ENCODE measurements at places on chromosomes 6 and 20.

DNA sequence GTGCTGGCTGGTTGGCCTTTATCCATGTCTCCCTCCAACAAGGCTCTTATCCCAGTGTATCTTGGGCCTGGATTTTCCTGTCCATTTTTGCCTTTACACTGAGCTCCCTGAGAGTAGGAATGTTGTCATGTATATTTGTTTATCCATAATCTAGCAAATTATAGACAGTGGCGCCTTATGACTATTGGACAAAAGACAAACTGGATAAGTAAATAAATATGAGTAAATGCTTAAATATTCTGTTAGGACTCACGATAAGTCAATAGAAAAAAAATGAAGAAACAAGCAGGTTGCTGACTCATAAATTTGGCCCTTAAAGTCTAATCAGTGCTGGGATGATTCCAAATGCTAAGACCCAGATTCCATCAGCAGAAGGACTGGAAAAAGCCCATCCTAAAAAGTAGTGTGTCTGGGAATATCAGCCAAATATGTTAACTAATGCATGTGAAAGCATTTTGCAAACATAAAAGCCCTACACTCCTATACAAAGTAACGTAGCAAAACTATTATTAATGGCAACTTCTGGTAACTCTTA, 55.0 kb upstream of the PCSK2 start:
- no peak for DNase-seq

- no peak for DNase-seq
Measured at GRCh38 chr20:52992632-52993031, 20.5 kb downstream of the TSHZ2 start.

DNA sequence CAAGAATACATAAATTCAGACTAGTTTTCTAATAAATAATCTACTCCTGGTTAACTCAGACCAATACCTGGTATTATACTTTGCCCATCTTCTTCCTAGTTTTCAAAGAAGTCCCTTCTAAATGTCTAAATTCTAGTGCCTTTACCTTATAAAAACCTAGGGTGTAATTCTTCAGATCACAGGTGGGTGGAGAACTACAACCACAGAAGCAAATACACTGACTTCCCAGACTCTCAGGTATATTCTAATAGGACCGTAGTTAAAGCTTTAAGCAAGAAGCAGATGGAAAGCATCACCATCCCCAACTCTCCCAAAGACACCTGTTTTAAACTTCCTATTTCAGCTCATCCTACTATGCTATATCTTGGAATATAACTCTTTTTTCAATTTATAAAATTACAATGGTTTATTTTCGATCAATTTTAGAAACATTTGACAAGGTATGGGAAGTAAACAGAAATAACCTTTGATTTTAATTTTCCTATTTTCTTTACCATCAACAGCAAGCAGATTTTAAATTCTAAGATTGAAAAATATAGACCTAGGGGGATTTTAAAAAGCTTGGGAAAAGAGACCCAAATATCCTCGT, 15.8 kb downstream of the MAN1A1 start:
- no peak for DNase-seq

DNA sequence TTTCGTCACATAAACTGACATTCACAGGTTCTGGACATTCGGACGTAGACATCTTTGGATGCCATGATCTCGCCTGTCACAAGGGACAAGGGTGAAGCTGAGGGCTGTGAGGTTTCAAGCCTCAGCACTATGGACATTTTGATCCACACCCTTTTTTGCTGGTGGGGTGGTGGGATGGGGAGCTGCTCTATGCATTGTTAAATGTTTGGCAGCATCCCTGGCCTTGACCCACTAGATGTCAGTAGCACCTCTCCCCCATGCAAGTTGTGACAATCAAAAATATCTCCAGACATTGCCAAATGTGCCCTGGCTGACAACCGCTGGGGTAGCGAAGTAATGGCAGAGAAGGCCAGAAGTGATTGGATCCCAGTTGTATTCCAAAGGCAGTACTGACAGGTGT, 229.4 kb downstream of the TSHZ2 start:
- DNase-seq: no peak

DNA sequence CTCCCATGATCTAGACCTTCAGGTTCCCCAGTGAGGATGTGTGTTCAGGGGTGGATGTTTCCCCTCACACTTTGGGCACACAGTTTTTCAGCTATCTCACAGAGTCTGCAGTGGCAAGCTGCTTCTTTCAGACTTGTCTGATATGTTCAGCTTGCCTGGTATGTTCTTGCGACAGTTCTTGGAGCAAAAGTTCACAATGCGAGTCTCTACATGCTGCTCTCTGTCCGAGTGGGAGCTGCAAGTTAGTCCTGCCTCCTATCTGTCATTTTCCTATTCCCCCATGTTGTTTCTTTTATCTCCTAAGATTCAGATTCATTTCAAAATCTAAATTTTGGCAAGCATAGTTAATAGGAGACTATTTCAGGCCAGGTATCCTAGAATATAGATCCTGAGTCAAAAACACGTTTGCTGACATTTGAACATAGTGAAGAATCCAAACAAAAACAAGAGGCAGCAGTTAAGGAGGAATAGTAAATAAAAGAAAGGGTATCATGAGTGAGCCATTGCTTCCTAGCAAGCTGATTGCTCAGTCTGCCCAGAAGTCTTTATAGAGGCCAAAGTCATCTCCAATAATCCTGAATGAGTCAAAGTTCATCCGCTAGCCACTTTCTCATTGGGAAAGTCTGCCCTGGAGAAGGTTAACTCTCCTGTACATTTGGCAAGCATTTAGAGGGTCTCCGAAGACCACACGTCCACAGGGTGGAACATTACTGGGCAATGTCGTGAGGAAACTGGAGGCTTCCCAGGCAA, 140.2 kb upstream of the MOCS1 start:
- DNase-seq: no peak

DNA sequence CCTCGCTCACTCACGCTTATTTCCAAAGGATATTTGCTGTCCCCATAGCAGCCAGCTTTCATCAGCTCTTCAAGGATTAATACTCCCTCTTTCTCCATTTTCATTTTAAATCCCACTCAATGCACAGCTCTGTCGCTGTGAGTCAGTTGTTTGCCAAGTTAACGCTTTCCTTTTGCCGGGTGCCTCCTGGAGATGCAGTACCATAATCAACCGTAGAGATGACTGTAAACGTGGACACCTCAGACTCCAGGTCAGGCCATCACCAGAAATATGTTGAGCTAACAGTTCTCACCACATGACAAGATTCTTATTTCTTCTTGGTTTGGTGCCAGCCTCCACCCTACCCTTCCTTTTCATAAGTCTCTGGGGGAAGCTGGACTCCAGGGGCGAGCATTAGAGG, 66.6 kb upstream of the TAB2 start:
- no peak for DNase-seq

GRCh38 chr6:24122139-24122538, 3.9 kb upstream of the NRSN1 start:
- DNase-seq: no peak

DNA sequence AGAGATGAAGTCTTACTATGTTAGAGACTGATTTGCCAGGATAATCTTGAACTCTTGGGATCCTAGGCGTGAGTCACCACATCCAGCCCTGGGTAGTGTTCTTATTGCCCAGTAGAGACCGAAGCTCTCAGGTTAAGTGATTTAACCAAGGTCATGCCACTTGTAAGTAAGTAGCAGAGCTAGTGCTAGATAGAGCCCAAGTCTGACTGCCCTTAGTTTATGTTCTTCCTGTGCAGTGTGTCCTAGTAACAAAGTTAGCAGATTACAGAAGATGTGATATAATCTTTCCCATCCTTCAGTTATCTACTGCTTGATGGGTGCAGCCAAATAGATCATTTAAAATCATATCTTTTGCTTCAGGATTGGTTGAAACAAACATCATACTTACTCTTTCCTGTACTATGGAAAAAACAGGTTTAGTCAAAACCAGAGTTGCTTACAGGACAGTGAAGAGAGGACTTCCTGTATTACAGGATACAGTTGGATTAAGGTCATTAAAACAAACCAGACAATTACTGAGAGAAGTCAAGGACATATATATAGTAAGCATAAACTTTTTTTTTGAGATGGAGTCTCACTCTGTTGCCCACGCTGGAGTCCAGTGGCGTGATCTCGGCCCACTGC, 9.5 kb upstream of the PABPC1L start:
- no peak for DNase-seq

- DNase-seq: no peak
Measured at GRCh38 chr6:122735582-122735981, 43.9 kb upstream of the FABP7 start.

DNA sequence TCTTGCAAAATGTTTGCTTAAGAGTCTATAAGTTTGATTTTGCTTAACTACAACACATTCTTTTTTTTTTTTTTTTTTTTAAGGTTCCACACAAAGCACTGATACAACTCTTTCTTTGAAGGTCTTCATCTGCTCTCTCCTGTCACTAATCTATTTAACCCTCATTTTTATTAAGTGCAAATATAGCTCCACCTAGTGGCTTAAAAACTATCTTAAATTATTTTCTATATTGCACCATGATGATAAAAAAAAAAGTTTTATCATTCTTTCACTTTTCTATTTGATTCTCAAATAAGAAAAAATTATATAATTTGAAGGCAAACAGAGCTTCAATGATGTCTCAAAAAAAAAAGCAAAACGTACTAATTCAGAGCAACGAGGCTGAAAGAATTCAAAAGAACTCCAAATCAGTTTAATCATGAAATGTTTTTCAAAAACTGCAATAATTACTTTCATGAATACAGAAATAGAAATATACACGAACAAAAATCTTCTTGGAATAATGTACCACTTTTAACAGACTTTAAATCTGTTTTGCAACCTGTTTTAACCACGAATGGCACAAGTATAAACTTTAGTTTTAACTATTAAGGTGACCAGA, 12.8 kb downstream of the ESF1 start:
- no peak for DNase-seq

GRCh38 chr20:59385480-59385879, 85.1 kb downstream of the EDN3 start:
- no peak for DNase-seq

DNA sequence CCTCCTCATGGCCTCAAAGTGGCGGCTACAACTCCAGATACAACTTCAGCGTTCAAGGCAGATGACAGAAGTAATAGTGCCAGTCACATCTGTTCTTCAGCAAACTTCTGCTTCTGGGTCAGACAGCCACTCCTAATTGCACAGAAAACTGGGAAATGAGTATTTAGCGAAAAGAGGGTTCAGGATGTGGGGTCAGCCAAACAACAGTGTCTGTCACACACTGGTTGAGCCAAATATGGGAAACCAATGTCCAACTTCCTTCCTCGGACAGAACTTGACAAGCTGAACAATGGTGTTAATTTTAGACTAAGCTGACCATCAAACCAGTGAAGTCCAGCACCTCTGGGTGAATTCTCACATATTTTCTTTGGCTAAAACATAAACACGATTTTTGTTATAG, 22.1 kb downstream of the NUDT3 start:
- no peak for DNase-seq

GRCh38 chr6:28600245-28600644, 74.6 kb downstream of the GPX5 start:
- no peak for DNase-seq

- no peak for DNase-seq
Measured at GRCh38 chr6:156163311-156163710, 613.9 kb upstream of the ARID1B start.

- DNase-seq: no peak
Measured at GRCh38 chr6:124294574-124295200, 491.0 kb downstream of the NKAIN2 start.

- no peak for DNase-seq
Measured at GRCh38 chr6:26330859-26331217, 34.2 kb upstream of the BTN3A2 start.

GRCh38 chr6:98875375-98875774, 41.0 kb downstream of the POU3F2 start:
- DNase-seq: no peak

GRCh38 chr6:79993012-79993910, 11.2 kb upstream of the TTK start:
- no peak for DNase-seq

DNA sequence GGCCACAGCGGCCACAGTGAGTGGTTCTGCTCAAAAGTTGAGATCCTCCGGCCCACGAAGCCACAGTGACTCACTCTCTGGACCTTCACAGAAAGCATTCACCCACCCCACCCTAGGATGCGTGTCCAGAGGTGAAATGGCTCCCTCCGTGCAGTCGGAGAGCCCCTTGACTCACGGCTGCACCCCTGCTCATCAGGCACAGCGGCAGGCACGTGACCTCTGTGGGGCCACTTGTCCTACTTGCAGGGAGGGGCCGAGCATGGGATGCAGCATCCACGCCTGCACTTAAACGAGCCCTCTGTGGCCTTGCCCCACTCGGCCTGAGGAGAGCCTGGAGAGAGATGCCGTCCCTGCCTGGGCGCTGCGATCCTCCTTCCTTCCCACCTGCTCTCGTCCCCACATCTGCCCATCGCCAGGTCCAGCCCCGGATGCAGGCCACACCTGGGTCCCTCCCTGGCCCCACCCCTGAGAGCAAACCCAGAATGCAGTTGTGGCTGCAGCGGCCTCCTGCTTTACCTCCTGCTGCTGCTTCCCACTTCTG, 28.7 kb downstream of the NTSR1 start:
- DNase-seq: no peak

DNA sequence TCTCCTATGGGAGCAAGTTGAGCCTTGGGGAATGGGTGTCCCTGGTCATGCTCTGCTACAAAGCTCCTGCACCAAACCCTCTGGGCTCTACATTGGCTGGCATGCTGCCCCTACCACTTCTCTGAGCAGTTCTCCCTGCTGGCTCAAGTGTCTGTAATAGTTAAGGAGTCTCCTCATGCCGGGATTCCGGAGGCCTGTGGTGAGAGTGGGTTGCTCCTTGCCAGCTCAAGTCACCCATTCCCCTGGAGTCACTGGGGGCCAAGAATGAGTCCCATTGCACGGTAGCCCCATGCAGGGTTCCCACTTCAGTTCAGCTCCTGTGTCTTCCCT, 173.9 kb downstream of the PRDM13 start:
- DNase-seq: no peak

- DNase-seq: no peak
Measured at GRCh38 chr6:10831609-10832008, 6.7 kb downstream of the MAK start.

- DNase-seq: no peak
Measured at GRCh38 chr6:21046276-21046675, 512.0 kb downstream of the CDKAL1 start.

GRCh38 chr20:45117581-45117980, 2.6 kb upstream of the WFDC5 start:
- DNase-seq: no peak

GRCh38 chr6:72946774-72947173, 278.5 kb downstream of the KHDC1L start:
- no peak for DNase-seq
